Right atrium auricular region (tissue), 2 donors: ENCODE measurements at places on chromosomes 6 and 20.

- DNase-seq: no peak
These were observed 48.7 kb upstream of the RSPO3 start for GRCh38 chr6:127069659-127070279.

GRCh38 chr20:695165-695866 is 19.7 kb upstream of the SCRT2 start:
- no peak for DNase-seq

GRCh38 chr20:3663031-3663701 is at the start of gene GFRA4:
Gene GFRA4 (minus strand): TSS chr20:3663399. CDS start chr20:3663399, 0 bp downstream.
- DNase-seq: no peak

GRCh38 chr6:79430913-79431536 is 106.2 kb downstream of the LCA5 start:
- DNase-seq: no peak

DNA sequence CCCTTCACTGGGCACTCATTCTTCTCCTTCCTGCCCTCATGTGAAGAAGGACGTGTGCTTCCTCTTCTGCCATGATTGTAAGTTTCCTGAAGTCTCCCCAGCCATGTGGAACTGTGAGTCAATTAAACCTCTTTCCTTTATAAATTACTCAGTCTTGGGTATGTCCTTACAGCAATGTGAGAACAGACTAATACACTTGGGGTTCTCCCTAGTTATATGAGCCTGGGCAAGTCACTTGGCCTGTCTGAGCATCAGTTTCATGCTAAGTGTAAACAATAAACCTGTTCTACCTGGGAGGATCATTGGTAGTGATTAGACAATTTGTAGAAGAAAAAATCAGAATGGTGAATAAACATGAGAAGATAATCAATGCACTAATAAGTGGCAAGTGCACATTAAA is 162.2 kb upstream of the ARG1 start:
- no peak for DNase-seq

DNA sequence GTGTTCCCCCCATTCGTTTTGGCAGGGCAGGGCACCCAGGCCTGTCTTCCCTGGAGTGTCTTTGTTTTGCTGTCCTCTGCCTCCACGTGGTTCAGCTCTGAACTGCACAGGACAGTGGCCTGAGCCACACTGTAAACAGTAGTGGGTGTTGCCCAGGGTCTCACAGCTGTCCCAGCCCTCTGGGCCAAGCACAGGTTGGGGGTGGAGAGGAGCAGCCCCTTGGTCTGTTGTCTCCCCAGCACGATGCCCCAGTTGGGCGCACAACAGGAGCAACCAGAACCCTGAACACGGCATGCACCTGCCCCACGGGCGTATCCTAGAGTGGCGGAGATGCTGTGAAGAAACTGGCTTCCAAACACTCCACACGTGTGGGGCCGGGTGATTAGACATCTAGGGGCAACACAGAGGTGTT is 14.4 kb downstream of the CCDC167 start:
- no peak for DNase-seq
